CD4-positive, alpha-beta T cell treated with Interleukin-15 for 4 hours (primary cell): ENCODE measurements at places on chromosomes 5 and 9.
A peak's percentile ranks its signal among the peaks of the same experiment; 100 is the strongest.

DNA sequence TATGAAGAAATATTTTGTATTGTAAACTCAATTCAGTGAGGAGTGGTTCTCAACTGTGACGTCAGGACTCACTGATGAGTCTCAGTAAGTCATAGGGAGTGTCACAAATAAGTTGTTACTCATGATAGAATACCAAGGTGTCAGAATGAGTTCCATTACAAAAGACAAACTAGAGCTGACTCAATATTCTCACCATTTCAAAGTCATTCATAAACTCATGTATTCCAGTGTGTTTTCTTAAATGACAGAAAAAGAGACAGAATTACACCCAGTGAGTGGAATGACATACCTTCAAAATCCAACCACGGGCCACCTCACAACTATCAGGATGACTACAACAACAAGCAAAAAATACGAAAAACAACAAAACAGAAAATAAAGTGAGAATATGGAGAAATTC lies 321.5 kb downstream of the ENC1 start:
- no peak for DNase-seq

- no peak for DNase-seq
Observed at GRCh38 chr5:14532180-14532579, 49.4 kb upstream of the OTULINL start.

GRCh38 chr5:27814983-27815382 lies 776.6 kb upstream of the CDH9 start:
- no peak for DNase-seq

DNA sequence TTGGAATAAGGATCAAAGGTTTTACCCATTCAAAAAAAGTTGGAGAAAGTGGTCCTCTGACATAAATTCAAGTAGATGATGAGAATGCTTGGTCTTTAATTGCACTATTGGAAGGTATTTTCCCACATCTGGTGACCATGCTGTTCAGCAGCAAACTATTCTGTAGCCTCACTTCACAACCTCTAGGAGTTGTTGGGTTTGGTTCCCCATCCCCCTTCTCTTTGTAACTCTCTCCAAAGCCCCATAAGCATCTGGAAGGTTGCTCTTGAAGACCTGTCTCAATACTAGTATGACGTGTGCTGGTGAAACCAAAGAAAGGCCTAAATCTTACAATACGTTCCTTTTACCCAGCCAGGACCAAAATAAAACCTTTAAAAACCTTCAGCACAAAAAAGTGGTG lies 8.5 kb downstream of the RGMB start:
- DNase-seq, result no peak

GRCh38 chr9:133955821-133956411 lies 36.2 kb downstream of the VAV2 start:
- DNase-seq, result no peak

- no peak for DNase-seq
Observed at GRCh38 chr9:106619211-106619610, 243.8 kb upstream of the ZNF462 start.

GRCh38 chr9:116337015-116337414 lies 183.4 kb downstream of the PAPPA start:
- no peak for DNase-seq

GRCh38 chr9:26722755-26723154 lies 169.8 kb downstream of the CAAP1 start:
- DNase-seq, result no peak

GRCh38 chr9:114988962-114989599 lies 58.7 kb upstream of the TNFSF8 start:
- peak; percentile 23 for DNase-seq

DNA sequence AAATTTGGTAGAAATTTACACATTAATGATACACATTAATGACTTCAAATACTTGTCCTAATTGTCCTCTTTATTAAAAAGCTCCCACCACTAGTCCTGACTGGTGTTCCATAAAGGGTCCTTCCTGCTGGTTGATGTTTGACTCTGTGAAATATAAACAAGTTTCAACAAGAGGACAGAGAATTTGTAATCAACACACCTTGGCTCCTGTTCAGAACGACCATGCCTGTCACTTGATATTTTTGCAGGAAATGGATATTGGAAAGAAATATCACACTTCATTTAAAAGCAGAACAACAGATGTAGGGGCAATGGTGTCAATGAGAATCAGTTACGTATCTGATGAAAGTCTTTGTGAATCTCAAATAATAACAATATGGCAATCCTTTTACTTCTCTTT lies 211.7 kb downstream of the ENC1 start:
- no peak for DNase-seq

GRCh38 chr5:25441810-25442209 lies 797.0 kb upstream of the CDH10 start:
- DNase-seq, result no peak

GRCh38 chr9:109922617-109923470 lies 142.8 kb downstream of the PALM2AKAP2 start:
- no peak for DNase-seq
